Esophagus mucosa (tissue), 1 donor: ENCODE measurements at places on chromosomes 12 and 14.
A peak's percentile ranks its signal among the peaks of the same experiment; 100 is the strongest.

DNA sequence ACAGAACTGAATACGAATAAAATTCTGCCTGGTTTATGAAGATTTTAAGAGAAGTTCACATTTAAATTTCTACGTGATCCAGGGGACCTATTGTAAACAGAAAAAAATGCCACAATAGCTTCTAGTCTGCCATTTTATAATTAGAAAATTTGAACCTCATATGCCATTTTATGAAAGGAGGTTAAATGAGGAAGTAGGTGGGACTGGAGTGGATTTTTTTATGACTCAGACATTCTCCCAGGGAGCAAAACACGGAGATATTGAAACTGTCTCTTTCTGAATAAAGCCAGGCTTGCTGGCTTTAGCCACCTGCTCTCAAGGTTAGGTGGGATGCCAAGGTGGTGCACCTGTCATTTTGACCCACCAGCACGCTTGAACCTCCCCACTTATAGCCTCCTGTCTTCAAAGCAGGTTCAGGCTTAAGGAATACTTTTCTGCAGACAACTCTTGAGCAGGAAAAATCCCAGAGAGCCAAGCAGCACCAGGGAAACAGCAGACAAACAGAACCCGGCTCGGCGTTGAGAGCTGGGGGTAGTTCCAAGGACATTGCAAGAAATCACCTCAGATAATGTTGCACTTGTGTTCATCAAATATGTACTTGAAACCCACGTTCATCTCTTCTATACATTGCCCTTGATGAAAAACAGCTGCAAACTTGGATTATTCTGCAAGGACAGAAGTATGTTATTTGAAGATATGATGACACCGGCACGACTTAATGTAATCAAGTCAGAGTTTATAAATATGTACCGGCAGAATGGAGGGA is 203.7 kb downstream of the PPM1H start:
- ATAC-seq = no peak

DNA sequence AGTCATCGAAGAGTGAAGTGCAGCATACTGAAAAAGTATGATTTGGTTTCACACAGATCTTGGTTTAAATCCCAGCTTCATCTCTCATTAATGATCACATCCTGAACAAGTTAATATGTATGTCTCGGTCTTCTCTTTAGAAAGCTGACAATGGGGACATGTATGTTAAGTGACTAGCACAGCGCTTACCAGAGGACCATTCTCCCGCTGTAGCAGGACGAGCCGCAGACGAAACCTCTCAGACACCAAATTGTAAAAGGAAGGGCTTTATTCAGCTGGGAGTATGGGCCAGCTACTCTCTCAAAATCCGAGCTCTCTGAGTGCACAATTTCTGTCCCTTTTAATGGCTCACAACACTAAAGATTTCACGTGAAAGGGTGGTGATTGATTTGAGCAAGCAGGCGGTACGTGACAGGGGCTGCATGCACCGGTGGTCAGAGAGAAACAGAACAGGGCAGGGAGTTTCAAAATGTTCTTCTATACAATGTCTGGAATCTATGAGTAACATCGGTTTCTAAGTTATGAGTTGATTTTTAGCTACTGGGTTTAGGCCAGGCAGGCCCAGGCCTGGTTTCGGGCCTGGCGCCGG is 682.4 kb downstream of the DIO2 start:
- no peak for ATAC-seq

GRCh38 chr12:124993626-124994436 is at the start of gene BRI3BP:
Gene BRI3BP, plus strand, starts transcription at chr12:124993645. Its CDS starts 146 bp downstream, at chr12:124993791.
- peak; percentile 56 for ATAC-seq

- no peak for ATAC-seq
Observed at GRCh38 chr12:44542716-44543115, 333.4 kb downstream of the NELL2 start.

GRCh38 chr14:106141242-106142220 is 615.1 kb downstream of the TMEM121 start:
- no peak for ATAC-seq

DNA sequence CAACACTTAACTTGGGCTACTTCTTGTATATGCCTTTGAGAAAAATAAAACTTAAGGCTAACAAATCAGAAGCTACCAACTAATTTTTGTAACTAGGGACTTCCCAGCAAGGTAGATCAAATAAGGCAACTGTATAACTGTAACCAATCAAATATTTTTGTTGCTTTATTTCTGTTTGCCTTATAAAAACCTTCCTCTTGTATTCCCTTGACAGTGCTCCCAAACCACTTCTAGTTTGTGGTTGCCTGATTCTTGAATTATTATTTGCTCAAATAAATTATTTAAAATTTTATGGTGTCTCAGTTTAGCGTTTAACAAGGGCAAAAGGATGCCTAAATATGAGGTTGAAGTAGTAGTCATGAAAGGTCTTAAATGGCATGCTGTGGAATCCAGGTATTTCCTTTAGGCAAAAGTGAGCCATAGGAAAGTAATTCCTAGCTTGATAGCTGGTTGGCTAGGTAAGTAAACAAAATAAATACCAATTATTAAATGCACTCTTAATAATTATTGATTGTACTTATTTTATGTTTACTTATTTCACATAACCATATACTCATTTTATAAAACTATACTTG is 632.6 kb downstream of the RPL10L start:
- ATAC-seq = no peak

DNA sequence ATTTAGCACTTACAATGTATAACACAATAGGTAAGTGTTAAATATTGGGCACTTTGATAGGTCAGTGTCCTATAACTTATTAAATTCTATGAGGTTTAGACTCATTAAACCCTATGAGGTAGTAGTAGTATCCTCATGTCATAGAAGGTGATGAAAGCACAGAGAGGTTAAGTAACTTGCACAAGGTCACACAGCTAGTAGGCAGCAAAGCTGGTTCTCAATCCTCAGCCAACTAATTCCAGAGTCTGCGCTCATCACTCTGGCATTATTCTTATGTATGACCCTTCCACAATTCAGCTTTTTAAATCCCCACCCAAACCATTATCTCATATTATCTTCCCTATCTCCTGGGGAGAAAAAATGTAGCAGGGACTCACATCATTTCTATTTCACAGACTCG is 141.1 kb downstream of the KSR2 start:
- no peak for ATAC-seq

DNA sequence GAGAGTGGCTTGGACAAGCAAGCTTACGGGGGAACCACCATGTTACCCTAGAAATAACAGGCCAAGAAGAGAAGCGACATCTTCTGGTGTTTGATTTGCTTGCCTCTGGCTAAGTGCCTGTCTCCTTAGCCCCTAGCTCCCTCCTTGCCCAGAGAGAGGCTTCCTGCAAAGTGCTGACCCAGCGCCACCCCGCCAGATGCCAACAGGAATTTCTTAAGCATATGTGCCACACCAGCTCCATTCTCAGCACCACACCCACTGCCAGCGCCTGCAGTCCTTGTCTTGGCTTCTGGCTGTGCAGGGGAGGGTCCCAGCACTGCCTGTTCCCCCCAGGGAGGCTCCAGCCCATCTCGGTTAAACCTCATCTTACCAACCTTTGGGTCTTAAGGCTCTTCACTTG is 74.2 kb upstream of the NCOR2 start:
- no peak for ATAC-seq

- ATAC-seq = no peak
Observed at GRCh38 chr12:107767466-107767865, 6.5 kb upstream of the PRDM4 start.

GRCh38 chr12:38761636-38762342 is 143.6 kb downstream of the CPNE8 start:
- peak; percentile 88 for ATAC-seq

DNA sequence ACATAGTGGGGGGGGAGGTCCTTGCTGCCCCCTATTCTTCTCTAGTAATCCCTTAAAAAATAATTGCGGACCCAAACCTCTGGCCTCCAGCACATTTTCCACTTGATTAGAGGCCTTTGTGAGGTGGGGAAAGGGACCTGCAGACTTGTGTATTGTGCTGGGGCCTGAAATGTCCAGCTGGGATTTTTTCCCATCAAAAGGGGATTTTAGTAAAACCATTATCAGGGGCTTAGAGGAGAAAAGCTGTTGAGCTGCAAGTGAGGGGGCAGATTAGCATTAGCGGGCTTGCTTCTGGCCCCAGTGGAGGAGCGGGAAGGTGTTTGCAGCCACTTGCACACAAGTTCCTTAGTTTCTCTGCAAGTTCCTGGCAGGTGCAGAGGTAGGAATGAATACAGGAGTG is 13.9 kb downstream of the FBXL14 start:
- ATAC-seq = no peak

GRCh38 chr12:89566615-89567014 is 40.8 kb upstream of the POC1B start:
- peak; percentile 73 for ATAC-seq

- peak; percentile 100 for ATAC-seq
Observed at GRCh38 chr14:28676479-28676878, 90.1 kb upstream of the FOXG1 start.

DNA sequence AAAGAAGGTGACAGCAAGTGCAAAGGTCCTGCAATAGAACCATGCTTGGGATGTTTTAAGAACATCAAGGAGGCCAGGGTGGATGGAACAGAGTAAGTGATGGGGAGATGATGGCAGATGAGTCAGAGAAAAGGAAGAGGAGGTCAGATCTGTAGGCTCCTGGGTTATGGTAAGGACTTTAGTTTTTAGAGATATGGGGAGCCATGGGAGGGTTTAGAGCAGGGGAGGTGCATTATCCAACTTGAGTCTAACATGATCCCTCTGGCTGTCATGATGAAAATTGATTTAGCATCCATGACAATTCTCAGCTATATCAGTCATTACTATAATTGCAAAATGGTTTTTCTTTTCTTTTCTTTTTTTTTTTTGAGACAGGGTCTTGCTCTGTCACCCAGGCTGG is 7.3 kb upstream of the PLBD2 start:
- no peak for ATAC-seq

- no peak for ATAC-seq
Observed at GRCh38 chr14:94157197-94157596, 16.9 kb upstream of the PPP4R4 start.

DNA sequence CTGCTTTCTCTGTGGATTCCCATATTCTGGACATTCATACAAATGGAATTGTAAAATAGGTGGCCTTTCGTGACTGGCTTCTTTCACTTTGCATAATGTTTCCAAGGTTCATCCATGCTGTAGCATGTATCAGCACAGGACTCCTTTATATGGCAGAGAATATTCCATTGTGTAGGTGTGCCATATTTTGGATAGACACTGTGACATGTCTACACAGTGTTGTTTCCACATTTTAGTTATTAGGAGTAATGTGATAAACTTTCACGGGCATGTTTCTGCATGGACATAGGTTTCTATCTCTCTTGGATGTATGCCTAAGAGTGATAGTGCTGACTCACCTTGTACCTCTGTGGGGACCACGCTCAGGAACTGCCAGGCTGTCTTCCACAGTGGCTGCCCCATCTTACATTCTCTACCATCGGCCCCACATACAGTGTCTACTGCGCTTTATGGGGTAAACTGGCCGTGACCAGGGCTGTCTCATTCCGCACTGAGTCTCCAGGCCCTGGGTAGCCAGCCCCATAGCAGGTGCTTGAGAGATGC is 7.1 kb upstream of the KRT84 start:
- ATAC-seq = peak; percentile 1

DNA sequence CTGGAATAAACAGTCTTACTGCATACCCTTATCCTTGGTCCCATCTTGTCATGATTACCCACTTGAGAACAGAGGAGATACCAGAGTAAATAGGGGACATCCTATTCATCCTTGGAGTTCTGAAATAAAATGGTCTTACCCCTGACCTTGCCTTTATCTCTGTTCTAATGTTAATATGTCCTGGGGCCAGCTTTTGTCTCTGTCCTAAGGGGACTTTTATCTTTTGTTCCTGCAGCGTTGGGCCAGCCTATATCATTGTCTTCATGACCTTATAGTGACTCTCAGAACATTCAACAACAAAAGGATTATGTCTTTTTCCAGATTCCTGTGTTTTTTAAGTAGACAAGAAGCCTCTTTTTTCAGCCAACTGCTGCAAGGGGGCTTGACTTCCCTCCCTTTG is 1057.5 kb downstream of the LRFN5 start:
- ATAC-seq = no peak

GRCh38 chr12:48988030-48988649 is 10.0 kb downstream of the WNT1 start:
- peak; percentile 57 for ATAC-seq

GRCh38 chr14:95044463-95045105 is 112.7 kb downstream of the DICER1 start:
- no peak for ATAC-seq

DNA sequence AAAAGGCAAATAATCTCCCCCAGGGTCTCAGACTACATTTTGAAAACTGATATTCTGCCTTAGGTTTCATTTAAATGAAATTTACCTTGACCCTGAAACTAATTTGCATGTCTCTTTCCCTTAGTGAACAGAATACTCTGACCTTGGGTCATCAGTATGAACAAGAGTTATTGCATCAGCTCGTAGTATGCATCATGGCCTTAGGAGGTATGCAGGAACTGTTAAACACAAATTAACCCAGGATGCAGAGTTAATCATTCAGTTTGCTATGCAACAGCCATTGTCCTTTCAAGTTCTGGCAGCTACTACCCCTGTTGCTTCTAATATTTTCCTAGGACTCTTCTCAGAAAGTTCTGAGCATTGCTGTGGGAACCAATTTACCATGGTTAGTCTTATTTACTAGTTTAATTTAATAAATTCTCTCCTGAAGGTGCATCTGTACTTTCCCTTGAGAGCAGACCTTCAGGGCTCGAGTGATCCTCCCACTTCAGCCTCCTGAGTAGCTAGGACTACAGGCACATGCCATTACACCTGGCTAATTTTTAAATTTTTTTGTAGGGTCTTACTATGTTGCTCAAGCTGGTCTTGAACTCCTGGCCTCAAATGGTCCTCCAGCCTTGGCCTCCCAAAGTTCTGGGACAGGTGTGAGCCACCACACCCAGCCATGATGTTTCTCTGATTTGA is 126.7 kb downstream of the TTC6 start:
- ATAC-seq = peak; percentile 75

- ATAC-seq = no peak
Observed at GRCh38 chr14:52061390-52061789, 7.5 kb downstream of the NID2 start.

GRCh38 chr12:5258926-5259325 is 173.0 kb upstream of the NTF3 start:
- no peak for ATAC-seq

DNA sequence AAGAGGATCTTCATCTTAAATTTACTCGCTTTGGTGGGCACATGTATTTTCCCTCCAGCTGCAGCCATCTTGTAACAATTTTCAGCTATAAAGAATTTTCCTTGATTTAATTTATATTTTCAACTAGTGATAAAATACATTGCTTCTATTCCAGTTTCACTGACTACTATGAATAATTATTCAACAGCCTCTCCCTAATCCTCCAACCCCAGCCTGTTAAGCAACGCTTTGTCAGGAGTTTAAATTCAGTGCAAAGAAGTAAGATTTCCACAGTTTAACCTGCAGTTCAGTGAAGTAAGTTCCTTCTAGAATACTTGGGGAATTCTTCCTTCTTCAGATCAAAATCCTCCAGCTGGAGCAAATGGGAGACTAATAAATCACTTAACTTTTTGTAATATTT is 180.2 kb downstream of the MSRB3 start:
- ATAC-seq = no peak

GRCh38 chr12:57159311-57159710 is 11.9 kb upstream of the LRP1-AS start:
- no peak for ATAC-seq
